Hypothalamus (tissue), 51 donors: ENCODE measurements at places on chromosomes 6 and 20.

DNA sequence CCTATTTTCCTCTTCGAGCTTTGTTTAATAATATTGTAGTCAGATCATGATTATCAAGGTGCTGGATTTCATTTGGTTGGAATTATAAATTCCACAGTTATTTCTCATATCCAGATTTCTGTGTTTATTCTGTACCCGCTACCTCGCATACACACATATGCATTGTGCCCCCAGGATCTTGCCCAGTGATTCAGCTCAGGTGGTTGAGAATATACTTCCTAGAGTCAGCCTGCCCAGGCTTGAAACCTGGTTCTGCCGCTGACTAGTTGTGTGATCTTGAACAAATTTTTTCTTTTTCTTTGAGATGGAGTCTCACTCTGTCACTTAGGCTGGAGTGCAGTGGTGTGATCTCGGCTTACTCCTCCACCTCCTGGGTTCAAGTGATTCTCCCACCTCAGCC, 14.7 kb downstream of the GINM1 start:
- no peak for DNase-seq

- DNase-seq: peak; percentile 33
These were observed 7.8 kb downstream of the SYNGAP1 start for GRCh38 chr6:33427585-33428223.

DNA sequence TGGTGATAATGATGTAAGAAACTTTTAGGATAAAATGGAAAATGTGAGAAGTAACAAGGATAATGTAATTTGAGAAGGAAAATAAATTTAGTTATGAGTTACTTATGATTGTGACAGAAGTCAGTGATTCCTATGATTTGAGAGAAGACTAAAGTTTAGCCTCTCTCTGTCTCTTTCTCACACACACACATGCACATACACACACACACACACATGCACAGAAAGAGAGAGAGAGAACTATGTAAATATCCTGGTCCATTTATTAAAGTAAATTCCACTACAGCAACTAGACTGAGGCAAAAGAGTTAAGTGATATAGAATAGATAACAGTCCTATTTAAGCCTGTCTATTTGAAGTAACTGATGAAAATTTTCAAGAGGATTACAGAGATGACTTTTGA, 375.2 kb downstream of the CD109 start:
- no peak for DNase-seq

GRCh38 chr6:87261534-87261933, 60.9 kb upstream of the SMIM8 start:
- no peak for DNase-seq

GRCh38 chr6:151063352-151063751, 176.4 kb upstream of the AKAP12 start:
- no peak for DNase-seq

DNA sequence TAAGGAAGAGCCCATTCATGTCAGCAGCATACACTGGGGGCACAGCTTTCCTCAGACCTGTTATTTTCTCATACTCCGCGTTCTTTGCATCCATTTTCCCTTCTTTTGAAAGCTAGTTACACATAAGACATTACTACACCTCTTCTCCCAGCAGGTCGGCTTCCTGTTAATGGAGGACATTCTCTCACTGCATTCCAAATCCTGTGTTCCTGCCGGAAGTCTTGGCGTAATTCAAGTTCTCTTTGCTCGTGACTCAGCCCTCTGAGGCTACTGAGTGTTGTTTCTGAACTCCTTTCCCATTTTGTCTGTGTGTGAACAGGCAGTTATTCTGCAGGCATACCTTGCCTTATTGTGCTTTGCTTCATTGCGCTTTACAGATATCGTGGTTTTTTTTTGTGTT, 97.5 kb upstream of the ZBTB24 start:
- DNase-seq: no peak
